HFFc6 (cell line): ENCODE measurements at places on chromosomes 6 and 20.
A peak's percentile ranks its signal among the peaks of the same experiment; 100 is the strongest.

DNA sequence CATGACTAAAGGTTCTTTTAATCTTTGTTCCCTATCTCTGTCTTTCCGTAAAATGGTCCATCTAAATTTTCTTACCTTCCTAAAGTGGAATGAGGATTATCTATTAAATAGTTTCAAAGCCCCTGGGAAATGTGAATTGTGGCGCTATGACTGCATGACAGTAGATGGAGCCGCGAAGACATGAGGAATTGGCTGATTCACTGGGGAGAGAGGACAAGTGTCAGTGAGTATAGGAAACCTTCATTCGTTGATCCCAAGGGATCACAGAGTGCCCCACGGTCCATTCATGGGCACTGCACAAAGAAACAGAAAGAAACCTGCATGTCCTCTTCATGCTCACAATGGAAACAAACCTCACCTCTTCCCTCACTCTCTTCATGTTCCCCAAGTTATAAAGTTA is 479.3 kb upstream of the BTBD3 start:
- no peak for DNase-seq

GRCh38 chr6:117890172-117890571 is 16.9 kb upstream of the SLC35F1 start:
- DNase-seq: no peak

DNA sequence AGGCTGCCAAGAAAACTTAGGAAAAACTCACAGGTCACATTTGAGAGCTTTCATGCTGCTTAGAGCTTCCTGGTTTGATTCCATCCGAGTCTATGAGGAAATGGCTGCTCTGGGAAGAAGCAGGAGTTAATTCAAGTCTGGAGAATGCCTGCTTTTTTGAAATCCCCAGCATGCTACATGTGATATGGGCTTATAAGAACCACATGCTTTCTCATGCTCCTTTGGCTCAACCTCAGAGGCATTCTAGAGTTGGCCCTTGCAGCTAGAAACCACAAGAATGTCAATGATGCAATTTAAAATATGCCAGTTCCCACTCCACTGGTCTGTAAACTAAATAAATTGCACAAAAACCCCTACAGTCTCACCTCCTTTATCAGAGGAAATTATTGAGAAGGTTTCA is 142.9 kb upstream of the OLIG3 start:
- peak; percentile 82 for DNase-seq

GRCh38 chr6:150233843-150234269 is 91.0 kb downstream of the PPP1R14C start:
- DNase-seq: no peak

GRCh38 chr20:57950764-57951485 is 241.1 kb upstream of the PMEPA1 start:
- DNase-seq: no peak

GRCh38 chr20:9228774-9229450 is 160.0 kb downstream of the PLCB4 start:
- no peak for DNase-seq

DNA sequence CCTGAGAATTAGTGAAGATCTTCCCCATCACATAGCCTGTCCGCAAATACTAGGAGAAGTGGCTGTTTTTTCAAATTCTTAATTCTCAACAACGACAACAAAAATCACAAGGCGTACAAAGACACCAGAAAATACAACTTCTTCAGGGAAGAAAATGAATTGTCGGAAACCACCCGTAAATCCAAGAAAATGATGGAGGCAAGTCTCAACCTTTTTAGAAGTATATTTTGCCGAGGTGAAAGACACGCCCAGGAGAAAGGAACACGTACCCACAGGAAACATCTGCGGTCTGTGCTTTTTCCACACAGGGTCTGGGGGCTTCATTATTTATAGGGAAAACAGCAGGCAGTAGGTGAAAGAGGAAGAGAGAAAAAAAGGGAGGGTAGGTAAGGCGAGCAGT is 223.9 kb upstream of the GGTLC1 start:
- DNase-seq: no peak

- DNase-seq: no peak
These were observed 129.7 kb downstream of the SLC22A3 start for GRCh38 chr6:160477901-160478300.

- DNase-seq: peak; percentile 92
These were observed 2.8 kb upstream of the MAPK13 start for GRCh38 chr6:36127462-36128016.

GRCh38 chr20:50130995-50131394 is 18.0 kb upstream of the UBE2V1 start:
- peak; percentile 53 for DNase-seq

GRCh38 chr20:60214901-60215815 is 256.9 kb downstream of the CDH26 start:
- DNase-seq: peak; percentile 4

GRCh38 chr6:46465294-46466165 is 25.7 kb downstream of the RCAN2 start:
- no peak for DNase-seq

- DNase-seq: peak; percentile 30
These were observed 5.3 kb upstream of the TCP11 start for GRCh38 chr6:35146453-35146852.

- DNase-seq: no peak
These were observed 166.8 kb downstream of the BCAS1 start for GRCh38 chr20:53903652-53903987.

- no peak for DNase-seq
These were observed 6.0 kb upstream of the PTCRA start for GRCh38 chr6:42909835-42910234.

DNA sequence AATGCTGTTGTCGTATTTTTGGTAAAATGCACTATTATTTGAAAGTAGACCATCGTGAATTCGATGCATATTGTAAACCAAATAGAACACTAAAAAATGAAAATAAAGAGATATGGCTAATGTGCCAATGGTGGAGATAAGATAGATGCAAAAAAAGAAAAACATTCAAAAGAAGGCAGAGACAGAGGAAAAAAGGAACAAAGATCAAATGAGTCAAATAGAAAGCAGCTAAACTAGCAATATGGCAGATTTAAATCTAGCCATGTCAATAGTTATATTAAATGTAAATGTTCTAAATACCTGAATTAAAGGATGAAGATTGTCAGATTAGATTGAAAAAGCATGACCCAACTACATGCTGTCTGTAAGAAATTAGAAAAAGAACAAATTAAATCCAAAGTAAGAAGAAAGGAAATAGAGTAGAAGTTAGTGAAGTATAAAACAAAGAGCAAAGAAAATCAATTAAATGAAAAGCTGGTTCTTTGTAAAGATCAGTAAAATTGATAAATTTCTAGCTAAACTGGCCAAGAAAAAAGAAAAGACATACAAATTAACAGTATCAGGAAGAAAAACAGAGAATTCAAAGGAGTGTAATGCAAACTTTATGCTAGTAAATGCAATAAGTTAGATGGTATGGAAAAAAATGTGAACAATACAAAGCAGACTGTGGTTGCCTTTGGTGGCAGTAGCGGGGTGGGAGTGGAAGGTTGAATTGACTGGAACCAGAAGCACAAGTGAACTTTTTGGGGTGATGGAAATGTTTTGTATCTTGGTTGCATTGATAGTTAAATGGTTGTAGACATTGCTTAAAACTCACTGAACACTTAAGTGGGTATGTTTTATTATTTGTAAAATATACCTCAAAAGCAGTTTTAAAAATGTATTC is 44.8 kb downstream of the PTPN1 start:
- no peak for DNase-seq

DNA sequence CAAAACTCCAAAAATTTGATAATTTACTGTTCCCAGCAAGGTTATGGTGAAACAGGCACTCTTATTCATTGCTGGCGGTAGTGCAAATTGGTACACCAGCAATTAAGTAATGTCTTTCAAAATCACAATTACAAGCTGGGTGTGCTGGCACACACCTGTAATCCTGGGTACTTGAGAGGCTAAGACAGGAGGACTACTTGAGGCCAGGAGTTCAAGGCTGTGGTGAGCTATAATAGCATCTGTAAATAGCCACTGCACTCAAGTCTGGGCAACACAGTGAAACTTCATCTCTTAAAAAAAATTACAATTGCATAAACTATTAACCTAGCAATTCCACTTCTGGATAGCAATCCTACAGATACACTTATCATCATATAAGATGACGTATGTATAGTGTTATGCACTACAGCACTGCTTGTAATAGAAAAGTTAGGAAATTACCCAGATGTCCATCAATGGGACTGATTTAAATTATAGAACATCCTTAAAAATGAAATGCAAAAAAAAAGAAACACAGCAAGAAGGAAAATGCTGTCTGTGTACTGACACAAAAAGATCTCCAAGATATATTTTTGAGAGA is 31.4 kb downstream of the NCOA6 start:
- no peak for DNase-seq

GRCh38 chr20:63129991-63130657 is 85.8 kb downstream of the YTHDF1 start:
- no peak for DNase-seq

- peak; percentile 35 for DNase-seq
These were observed 7.9 kb upstream of the GMNN start for GRCh38 chr6:24766680-24767462.

GRCh38 chr6:159935633-159936032 is 33.2 kb upstream of the IGF2R start:
- DNase-seq: peak; percentile 45

- no peak for DNase-seq
These were observed 4.5 kb downstream of the SLA2 start for GRCh38 chr20:36641506-36641843.

GRCh38 chr6:17703256-17703694 is 3.5 kb downstream of the NUP153 start:
- peak; percentile 80 for DNase-seq

DNA sequence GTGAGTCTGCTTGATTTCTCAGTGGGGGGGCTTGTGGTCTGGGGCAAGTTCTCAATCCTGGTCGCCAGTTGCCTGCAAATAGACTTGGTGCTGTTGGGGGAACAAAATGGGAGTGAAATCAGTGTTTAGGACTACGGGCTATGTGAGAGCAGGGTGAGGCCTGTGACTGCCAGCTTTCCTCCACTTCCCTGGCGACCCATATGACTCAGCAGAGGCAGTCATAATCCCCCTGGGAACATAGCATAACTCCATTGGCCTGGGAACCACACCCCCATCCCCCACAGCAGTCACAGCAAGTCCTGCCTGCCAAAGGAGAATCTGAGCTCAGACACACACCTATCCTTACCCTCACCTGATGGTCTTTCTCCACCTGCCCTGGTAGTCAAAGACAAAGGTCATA is 387.9 kb downstream of the LMBRD1 start:
- no peak for DNase-seq

DNA sequence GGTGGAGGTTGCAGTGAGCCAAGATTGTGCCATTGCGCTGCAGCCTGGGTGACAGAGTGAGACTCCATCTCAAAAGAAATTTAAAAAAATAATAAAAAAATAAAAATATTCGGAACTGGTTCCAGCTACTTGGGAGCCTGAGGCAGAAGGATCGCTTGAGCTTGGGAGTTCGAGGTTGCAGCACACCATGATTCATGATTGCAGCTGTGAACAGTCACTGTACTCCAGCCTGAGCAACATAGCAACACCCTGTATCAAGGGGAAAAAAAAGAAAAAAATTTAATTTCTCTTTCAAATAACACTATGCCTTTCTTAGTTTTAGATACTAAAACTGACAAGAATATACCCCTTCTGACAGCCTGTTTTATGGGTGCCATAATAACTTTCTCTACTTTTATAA is 10.5 kb downstream of the KDM1B start:
- DNase-seq: no peak

GRCh38 chr20:881051-881782 is 34.9 kb downstream of the ANGPT4 start:
- peak; percentile 16 for DNase-seq

GRCh38 chr6:77448546-77448945 is 14.7 kb downstream of the HTR1B start:
- DNase-seq: no peak

- DNase-seq: no peak
These were observed 317.6 kb downstream of the RIMS1 start for GRCh38 chr6:72203983-72204382.

DNA sequence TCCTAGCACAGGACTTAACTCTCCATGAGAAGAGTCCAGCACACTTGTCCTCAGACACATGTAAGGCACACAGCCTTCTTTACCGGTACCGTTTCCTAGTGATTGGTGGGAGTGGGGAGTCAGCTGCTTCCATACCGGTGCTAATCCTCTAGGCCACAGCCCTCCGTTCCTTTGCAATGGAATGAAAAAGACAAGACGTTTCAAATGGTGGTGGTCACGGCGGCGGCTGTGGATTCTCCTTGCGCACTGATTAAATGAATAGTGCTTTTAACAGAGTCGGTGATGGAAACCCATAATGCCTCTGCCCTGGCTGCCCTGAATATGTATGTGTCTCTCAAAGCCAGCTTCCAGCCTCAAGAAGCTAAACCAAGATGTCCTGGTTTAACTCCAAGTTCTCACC is 34.8 kb upstream of the GABRR1 start:
- DNase-seq: no peak

- DNase-seq: no peak
These were observed 38.6 kb downstream of the PREX1 start for GRCh38 chr20:48789185-48789668.

DNA sequence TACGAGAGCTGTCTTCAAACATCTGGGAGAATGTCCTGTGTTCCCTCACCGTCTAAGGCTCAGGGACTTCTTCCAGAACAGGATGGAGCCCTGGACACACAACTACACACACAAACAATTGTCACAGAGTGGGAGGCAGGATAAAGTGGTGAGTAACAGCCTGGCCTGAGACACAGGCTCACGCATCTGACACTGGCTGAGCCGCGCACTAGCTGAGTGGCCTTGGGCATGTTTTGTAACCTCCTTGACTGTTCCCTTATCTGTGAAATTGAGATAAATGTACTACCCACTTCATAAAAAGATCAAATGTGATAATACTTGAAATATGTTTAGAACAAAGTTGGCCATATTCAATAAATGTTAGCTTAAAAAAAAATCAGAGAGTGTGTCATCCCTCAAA is 132.4 kb upstream of the ARMC2 start:
- no peak for DNase-seq

DNA sequence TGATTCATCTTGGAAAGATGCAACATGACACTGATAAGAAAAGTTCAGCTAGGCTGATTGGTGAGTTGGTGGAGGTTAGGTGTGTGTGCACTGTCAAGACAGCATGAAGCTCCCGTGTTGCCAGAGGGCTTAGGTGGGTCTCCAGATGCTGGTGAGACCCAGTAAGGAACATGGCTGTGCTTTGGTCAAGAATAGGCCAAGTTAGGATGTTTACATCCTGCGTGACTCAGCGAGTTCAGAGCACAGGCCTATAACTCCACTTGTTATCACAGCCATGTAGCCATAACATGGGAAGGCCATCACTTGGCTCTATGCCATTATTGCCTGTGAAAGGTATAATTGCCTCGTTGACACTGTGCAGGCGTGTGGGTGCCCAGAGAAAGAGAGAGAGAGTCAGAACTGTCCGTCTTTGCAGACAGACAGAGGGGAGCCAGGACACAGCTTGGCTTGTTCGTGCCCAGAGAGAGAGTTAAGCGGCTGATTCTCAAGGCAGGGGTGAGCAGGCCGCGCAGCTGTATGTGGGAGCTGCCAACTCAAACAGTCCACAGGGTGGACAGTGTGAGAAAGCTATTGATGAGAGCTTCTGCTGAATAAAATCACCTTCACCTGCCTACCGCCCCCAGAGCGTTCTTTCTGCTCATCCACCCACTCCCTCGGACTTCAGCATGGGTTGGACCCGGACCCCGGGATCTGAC is 43.5 kb downstream of the OR2B6 start:
- DNase-seq: no peak
